Activated CD8-positive, alpha-beta memory T cell treated with anti-CD3 and anti-CD28 coated beads, Interleukin-2, amount 50 U/mL, for 48 hours (primary cell): ENCODE measurements at places on chromosomes 13 and 19.
A peak's percentile ranks its signal among the peaks of the same experiment; 100 is the strongest.

GRCh38 chr19:33507021-33507956, 14.3 kb downstream of the PEPD start:
- DNase-seq = no peak

GRCh38 chr13:39729156-39729555, 73.7 kb downstream of the COG6 start:
- DNase-seq = no peak

DNA sequence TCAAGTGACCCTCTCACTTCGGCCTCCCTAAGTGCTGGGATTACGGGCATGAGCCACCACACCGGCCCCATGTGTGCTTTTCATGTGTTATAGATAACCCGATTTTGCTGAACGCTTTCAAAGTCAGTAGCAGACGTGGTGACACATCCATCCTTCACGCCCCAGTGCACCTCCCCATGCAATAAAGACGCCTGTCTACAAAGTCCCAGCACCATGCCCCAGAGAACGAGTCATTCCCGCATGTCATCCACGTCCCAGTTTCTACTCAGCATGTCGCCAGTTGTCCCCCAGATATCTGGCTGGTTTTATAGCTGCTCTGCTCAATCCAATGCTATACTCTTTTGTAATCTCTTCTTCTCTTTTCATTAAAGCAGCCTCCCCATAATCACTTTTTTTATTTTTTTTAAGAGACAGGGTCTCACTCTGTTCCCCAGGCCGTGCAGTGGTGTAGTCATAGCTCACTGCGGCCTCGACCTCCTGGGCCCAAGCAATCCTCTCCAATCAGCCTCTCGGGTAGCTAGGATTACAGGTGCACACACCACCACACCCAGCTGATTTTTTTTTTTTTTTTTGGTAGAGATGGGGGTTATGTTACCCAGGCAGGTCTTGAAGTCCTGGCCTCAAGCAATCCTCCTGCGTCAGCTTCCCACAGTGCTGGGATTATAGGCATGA, 42.5 kb downstream of the DNM2 start:
- DNase-seq = no peak

DNA sequence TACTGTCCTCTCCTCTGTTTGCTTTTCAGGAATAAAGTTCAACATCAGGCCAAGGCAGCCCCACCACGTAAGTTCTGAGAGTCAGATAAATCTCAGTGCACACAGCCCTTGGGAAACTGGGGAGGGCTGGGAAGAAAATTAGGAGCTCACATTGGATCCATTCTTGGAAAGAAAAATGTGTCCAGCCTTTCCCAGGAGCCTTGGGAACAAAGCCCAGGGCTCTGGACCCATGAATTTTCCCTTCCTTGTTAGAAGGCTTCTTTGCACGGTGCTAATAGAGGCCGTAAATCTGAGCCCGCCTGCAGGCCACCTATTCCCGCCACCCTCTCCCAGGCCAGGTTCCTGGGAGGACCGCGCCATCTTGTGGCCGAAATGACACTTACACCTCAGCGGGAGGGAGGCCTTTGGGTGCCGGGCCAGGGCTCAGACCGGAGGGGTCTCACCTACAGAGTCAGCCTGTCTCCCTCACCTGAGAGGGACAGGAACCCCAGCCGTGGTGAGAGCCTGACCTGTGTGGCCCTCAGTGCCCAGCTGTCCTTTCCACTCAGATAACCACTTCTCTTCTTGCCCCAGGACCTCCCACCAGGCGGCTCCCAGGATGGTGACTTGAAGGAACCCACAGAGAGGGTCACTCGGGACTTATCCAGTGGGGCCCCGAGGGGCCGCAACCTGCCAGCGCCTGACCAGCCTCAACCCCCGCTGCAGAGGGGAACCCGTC, 25.1 kb upstream of the KCTD15 start:
- DNase-seq = peak; percentile 92

DNA sequence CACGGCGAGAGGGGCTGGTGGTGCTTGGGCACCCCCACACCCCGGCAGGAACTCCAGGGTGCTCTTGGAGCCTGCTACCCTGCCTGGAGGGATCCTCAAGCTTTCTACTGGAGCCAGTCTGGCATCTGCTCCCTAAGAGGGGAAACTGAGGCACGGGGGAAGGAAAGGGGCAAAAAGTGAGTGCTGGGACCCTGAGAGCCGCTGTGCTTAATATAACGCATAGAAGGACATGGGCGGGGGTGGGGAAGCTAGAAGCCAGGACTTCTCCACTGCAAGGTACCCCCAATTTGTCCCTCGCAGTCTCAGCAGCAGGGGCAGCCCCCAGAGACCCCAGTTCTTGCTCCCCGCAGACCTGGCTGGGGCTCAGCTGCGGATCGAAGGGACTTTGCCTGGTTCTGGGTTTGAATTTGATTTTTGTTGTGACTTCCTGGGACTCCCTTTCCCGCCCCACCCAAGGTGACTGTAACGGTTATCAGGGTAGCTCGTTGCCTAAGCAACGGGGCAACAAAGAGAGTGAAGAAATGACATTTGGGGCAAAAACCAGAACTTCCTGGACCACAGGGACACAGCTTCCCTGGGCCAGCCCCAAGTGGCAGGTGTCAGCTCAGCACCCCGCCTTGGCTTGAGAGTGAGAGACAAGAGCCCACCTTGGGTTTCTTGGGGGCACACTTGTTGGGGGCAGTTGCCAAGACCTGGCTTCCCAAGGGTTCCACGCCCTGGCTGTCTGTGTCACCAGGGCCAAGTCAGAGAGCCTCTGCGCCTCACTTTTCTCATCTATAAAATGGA, 638 bp downstream of the ADGRE5 start:
- peak; percentile 83 for DNase-seq
